Lower lobe of right lung (tissue), 2 donors: ENCODE measurements at places on chromosomes 1 and 21. TPM values are rescaled to one million over a fixed set of nuclear protein-coding genes. Genes with fewer than 3 reads are reported as not detected.

DNA sequence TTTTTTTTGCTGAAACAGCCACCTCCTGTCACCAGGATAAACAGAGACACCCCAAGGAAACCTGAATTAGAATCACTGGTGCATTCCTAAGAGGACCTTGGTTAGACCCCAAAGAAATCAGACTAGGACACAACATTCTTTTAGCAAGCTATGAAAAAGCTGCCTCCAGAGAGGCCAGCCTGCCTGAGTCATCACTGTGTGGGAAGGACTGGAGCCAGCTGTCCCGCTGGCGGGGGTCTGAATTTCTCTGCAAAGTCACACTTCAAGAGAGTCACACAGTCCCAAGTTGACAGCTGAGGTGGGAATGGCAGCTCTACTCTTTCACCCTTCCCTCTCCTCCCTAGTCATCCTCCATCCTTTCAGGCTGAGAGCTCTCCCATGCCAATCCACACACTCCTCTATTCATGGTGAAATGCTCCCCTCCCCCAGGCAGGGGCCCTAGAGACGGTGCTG, 405.0 kb upstream of the POU3F1 start:
- DNase-seq = no peak
- no peaks in the 10 kb centered on the region for H3K27me3 ChIP-seq
- no peaks in the 10 kb centered on the region for H3K36me3 ChIP-seq
- no peak overlapping the region for H3K4me3 ChIP-seq
- H3K27ac ChIP-seq = no peak overlapping the region

GRCh38 chr1:103122983-103123720, 14.8 kb upstream of the COL11A1 start:
- no peaks in the 10 kb centered on the region for H3K36me3 ChIP-seq
- no peak overlapping the region for H3K4me3 ChIP-seq
- no peak overlapping the region for H3K27ac ChIP-seq
- no peaks in the 10 kb centered on the region for H3K4me1 ChIP-seq

DNA sequence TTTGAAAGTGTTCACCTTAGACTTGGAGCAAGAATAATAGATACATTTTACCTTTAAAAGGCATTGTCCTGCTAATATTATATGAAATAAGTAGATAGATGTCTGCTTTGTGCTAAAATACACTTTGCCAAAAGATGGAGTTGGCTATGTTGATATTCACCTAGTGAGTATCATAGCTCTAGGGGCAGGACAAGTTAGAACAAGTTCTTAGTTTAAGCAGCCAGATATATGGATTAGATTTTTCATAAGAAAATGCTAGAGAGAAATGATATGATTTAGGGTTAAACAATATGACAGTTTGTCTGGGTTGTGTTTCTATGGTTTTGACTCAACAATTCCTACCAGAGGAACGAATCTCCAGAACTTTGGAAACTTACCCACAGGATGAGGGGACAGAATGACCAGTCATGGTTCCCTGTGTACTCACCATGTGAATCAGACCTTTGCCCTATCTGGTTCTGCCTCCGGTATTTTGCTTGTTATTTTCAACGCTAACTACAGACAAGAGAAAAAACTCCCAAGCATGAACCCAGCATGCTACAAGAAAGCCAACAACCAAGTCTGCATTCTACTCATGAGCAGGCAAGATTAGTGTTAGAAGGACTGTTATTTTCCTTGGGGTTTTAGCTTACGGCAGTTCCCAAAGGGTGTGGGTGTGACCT, 1.7 kb downstream of the F5 start:
- no peak overlapping the region for H3K27ac ChIP-seq
- no peaks in the 10 kb centered on the region for H3K27me3 ChIP-seq
- H3K4me3 ChIP-seq = no peak overlapping the region
- no peaks in the 10 kb centered on the region for H3K36me3 ChIP-seq
- H3K4me1 ChIP-seq = peaks cover 14% of the 10 kb centered on the region

The C1QA gene
- total RNA-seq = 935 TPM

The CPLANE2 gene
- total RNA-seq = 9.1 TPM

The SPATA46 gene
- not detected for total RNA-seq
